ENCODE measurements at places on chromosomes 11 and 22. TPM values are rescaled to one million over a fixed set of nuclear protein-coding genes. Genes with fewer than 3 reads are reported as not detected.

The OR5M11 gene
- polyA plus RNA-seq: not detected

The SMTN gene
- polyA plus RNA-seq: 34.9 TPM

GRCh38 chr11:134757633-134758032, 345.6 kb upstream of the B3GAT1 start:
- DNase-seq: no peak

GRCh38 chr22:22709719-22710445, 65.5 kb downstream of the GGTLC2 start:
- DNase-seq: no peak

DNA sequence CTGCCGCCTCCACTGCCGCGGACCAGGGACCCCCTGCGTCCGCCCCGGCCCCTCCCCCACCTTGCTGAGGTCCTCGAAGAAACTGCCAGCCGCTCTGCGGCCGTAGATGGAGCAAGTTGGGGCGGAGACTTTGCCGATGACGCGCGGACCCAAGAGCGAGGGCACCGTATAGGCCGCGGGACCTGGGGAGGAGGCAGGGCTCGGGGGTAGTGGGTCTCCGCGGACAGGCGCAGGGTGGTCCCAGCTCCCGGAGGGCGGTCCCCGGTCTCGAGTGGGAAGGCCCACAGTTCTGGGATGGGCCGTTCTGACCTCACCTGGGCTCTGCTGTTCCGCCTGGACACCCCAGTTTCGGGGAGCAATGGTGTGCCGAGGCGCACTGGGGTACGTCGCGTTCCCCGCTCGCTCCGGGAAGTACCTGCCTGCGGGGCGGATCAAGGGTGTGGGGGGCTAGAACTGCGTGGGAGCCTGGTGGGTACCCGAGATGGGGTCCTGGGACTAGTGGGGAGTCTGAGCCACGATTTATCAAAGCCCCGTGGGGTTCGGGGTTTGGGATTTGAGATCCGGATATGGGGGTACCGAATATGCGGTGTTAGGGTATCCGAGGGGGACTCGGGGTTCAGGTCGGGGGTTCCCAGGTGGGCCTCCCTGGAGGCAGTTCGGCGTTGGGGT, 1.2 kb upstream of the TYMP start:
- peak; percentile 60 for DNase-seq

All from A549 (cell line).